ENCODE measurements at places on chromosomes 7 and 10.

- DNase-seq = no peak
These were observed 44.0 kb upstream of the FAM133B start for GRCh38 chr7:92634205-92634604.

DNA sequence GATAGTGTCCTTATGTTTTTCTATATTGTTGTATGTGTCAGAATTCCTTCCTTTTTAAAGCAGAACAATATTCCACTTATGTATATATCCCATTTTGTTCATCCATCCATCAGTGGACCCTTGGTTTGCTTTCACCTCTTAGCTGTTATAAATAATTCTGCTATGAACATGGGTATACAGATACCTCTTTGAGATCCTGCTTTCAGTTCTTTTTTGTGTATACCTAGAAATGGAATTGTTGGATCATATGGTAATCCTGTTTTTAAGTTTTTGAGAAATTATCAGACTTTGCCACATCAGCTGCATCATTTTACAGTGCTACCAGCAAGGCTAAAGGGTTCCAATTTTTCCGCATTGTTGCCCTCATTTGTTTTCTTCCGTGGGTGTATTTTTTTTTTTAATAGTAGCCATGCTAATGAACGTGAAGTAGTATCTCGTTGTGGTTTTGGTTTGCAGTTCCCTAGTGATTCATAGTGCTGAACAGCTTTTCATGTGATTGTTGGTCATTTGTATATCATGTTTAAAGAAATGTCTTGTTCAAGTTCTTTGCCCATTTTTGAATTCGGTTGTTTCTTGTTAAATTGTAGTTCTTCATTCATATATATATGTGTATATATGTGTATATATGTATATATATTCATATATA lies 87.8 kb downstream of the LCOR start:
- no peak for DNase-seq

- no peak for DNase-seq
These were observed 221.4 kb downstream of the PTN start for GRCh38 chr7:137122145-137122544.

DNA sequence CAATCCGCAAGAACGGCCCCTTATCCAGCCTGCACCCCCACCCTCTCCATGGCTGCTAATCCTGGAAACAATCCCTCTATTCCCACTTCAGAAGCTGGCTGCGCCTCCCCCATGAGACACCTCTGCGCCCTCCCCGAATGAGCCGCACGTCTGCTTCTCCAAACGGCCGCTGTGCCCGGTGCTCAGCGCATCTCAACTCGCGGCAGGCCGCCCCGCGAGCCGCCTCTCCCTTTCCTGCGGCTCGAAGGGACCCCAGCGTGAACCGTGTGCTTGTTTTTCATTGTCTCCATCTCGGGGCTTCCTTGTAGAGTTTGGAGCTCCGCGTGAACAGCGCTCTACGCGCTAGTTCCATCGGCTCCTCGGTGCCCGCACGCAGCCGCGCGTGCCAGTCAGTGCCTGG lies 20.8 kb upstream of the FXYD4 start:
- no peak for DNase-seq

DNA sequence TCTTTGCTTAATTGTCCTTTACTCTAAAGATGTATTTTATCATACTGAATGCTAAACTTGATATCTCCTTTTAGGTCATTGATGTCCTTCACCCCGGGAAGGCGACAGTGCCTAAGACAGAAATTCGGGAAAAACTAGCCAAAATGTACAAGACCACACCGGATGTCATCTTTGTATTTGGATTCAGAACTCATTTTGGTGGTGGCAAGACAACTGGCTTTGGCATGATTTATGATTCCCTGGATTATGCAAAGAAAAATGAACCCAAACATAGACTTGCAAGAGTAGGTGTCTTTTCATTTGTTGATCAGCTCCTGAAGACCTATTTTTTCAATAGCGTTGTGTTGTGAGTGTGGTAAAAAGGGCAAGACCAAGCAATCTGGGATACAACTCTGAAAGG lies 1.8 kb downstream of the RPS24 start:
- no peak for DNase-seq

DNA sequence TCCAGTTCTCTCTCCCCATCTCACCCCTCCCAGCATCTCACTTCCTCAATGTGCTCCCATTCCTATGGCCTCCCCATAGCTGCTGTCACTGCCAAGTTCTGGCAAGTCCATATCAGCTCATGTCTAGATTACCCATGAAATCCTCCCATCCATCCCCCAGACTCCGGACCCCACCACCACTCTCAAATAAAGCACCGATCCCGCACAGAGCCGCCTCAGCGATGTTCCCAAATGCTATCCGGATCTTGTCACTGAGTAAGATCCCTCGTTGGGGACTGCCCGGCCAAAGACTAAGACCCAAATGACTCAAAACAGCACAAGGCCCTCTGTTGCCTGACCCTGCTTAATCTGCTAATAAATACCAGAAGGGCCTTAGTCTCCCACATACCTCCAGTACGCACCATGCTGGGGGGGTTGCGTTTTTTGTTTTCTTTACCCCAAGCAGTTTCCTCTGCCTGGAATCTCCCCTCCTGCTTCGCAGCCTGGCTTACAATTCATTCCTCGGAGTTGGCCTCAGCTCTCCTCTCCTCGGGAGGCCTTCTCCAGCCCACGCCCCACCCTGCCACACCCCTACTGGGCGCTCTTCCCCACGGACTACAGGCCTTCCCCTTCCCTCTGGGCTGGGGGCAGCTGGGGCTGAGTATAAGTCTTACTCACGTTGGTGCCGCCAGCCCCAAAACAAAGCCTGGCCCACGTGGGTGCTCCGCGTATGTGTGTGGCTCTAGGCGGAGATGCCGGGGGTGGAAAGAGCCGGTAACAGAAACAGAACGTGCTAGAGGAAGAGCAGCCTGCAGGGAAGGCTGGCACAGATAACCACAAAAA lies 1.8 kb upstream of the DUSP5 start:
- DNase-seq = peak; percentile 90

DNA sequence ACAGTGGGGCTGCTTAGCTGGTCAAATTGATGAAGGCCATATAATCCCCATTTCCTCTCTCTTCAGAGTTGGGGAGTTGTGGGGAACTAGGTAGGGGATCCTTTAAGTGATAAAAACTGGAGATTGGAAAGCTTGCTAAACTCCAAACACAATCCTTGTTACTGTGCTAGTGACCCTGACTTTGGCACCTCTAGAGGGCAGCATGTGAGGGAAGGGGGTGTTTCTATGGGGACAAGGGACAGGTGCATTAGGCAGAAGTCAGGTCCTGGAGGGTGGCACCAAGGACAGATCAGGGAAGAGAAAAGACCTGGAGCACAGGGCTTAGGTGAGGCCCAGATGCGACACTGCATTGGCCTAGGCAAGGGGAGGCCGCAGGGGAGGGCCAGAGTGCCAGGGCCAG lies 66.9 kb downstream of the CDHR3 start:
- DNase-seq = no peak

- peak; percentile 31 for DNase-seq
These were observed 216.2 kb downstream of the AUTS2 start for GRCh38 chr7:69814421-69814962.

GRCh38 chr10:15035385-15036301 lies 8.1 kb upstream of the OLAH start:
- DNase-seq = peak; percentile 37

- no peak for DNase-seq
These were observed 233.5 kb downstream of the LRMDA start for GRCh38 chr10:75664968-75665367.

GRCh38 chr10:75967491-75967890 lies 536.1 kb downstream of the LRMDA start:
- no peak for DNase-seq

DNA sequence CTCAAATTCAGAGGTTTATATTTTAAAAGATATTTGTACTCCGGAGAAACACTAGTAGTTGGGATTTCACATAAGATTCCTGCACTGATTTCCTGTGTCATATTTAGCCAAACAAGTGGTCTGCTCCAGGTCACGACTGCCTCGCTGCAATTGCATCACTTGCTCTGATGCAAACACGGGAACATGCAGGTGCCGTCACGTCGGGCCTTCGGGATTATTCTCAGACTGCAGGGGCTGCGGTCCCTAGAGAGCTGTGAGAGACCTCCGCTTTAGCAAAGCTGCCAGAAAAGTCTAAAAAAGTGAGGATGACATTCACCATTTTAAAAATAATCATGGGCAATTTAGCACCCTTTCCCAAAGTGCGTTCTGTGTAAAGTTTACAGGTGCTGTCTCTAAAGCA lies 93.5 kb upstream of the DDC start:
- DNase-seq = no peak

DNA sequence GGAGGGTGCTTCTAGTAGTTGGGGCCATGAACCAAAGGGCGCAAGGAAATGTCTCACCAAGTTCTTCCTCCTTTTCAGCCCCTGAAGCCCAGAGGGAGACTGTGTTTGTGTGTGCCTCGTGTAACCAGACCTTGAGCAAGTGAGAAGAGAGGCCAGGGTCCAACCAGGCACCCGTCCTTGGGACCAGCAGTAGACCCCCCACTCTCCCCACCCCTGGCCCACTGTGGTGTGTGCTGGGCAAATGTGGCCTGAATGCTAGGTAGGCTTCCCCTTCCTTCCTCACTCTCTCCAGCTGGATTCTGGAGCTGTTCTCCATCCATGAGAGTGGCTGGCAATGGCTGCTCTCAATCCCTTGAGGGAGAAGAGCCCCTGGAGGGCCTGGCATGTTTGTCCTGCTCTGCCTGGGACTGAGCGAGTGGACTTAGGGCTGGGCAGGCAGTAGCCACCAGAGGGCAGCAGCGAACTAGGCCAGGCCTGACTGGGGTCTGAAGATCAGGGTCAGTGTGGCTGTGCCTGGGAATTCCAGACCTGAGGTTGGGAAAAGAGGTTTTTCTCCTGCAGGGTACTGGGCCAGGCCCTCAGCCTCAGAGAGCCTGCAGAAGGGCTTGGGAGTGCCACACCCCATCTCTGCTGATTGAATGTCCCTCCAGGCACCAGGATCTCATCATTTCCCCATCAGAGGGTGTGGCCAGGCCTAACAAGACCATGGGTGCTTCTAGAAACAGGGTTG lies 12.5 kb downstream of the SFRP5 start:
- DNase-seq = no peak

DNA sequence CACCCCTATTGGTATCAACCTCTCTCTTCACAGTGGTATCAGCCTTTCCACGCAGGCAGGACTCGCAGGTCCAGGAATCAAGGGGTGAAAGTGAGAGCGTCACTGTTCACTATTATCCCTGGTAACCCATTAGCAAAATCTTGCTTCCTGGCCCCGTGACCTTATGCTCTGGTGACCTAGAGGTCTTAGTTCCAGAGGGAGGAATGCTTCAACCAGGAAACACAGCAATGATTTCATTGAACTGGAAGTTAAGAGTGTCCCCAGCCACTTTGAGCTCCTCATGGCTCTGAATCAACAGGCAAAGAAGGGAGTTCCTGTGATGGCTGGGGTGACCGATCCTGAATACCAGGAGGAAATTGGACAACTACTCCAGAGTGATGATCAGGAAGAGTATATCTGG lies 90.6 kb downstream of the CUL2 start:
- DNase-seq = no peak

GRCh38 chr10:117318909-117319308 lies 56.3 kb downstream of the PDZD8 start:
- DNase-seq = no peak

- no peak for DNase-seq
These were observed 191.2 kb upstream of the MGMT start for GRCh38 chr10:129275886-129276285.

GRCh38 chr7:7352845-7353244 lies 170.5 kb downstream of the C1GALT1 start:
- DNase-seq = no peak

- no peak for DNase-seq
These were observed 121.8 kb upstream of the AFAP1L2 start for GRCh38 chr10:114526126-114526503.

- DNase-seq = no peak
These were observed 32.4 kb upstream of the KMT2E start for GRCh38 chr7:104981672-104982037.

DNA sequence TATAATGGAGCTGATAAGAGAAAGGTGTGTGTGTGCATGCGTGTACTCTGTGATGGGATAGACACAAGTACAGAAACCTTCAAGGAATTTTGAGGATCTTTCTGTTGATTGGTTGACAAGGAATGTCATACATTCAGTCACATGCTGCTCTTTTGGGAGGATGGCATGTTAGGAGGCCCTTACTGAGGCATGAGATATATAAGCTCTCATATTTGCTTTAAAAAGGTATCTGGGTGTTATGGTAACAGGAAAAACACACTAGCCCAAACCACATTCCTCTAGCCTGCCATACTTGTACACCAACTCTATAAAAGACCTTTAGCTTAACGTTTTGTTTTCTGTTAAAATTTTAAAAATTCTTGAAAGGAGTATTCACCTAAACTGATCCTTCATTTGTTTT lies 72.5 kb upstream of the EGFR start:
- DNase-seq = no peak

DNA sequence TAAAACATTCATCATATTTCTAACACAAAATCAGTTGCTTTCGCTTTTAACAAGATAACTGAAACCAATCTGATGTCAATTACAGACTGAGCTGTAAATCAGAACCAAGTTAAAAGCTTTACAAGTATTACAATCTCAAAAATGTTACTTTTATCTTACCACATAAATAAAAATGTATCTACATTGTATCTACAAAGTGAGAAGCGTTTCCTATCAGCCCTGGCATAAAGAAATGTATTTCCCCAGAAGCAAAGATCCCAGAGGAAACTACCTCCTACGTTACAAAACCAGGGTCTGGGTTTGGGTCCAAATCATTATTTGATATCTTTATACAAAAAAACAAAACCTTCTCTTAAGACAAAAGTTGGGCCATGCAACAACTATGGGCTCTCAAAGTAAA lies 2.6 kb downstream of the SMURF1 start:
- DNase-seq = no peak

- DNase-seq = no peak
These were observed 230.5 kb upstream of the TMEM229A start for GRCh38 chr7:124263232-124263827.

DNA sequence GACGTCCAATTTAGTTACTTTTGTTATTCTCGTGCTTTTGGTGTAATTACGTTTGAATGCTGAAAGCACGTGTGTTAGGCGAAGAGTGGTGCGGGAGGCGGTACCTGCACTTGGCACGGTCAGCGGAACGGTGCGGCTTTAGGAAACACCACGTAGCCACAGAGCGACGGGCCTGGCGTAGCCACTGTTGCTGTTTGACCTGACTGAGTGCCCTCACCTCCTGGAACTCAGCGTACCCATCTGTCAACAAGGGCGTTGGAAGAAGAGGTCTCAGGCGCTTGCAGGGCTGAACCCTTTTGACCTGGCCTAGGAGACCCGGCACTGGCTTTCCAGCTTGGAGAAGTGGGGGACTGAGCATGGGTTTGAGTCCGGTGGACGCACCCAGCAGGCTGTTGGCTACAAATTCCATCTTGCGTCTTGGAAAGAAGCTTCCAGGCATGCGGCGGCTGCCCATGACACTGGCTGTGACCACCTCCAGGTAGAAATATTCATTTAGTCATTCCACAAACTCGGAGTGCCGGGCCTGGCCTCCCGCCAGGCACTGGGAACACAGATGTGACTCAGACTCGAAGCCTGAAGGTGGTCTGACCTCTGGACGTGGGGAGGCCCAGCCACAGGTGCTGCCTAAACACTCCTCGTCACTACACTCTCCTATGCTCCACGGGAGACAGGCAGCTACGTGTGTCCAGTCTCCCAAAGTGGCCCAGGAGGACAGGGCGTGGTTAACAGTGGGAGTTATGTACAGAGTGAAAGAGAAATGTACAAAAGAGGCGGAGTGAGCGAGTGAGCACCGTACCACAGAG lies 22.2 kb downstream of the FAM20C start:
- no peak for DNase-seq

- no peak for DNase-seq
These were observed 4.0 kb upstream of the MMP21 start for GRCh38 chr10:125779403-125780327.

- DNase-seq = no peak
These were observed 101.6 kb upstream of the EEPD1 start for GRCh38 chr7:36051501-36051900.
